ENCODE measurements at places on chromosomes 3 and 15.

GRCh38 chr3:70245746-70246525, 66.5 kb downstream of the MDFIC2 start:
- no peak for DNase-seq

DNA sequence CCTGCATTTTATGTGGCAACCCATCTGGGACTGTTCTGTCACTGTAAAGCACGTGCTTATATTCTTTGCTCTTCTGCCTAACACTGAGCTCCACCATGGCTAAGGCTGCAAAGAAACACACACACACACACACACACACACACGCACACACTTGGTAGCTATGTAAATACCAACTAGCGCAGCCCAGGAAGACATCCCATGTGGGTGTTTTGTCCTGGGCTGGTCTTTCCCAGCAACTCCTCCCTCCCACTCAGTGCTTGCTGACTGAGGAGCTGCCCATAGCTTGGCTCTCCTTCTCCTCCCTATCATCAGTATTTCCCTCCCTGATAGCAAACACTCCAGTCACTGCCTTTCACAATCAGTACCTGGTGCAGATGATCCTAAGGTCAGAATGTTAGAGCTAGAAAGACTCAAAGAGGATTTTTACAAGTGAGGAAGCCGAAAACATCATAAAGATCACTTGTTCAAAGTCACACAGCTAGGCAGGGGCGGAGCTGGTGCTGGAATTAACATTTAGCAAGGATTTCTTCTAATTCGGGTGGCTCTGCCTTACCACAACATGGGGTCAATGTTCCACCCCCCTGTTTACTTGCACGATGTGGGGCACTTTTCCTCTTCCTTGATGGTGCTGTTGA, 377.1 kb upstream of the TBL1XR1 start:
- no peak for DNase-seq

DNA sequence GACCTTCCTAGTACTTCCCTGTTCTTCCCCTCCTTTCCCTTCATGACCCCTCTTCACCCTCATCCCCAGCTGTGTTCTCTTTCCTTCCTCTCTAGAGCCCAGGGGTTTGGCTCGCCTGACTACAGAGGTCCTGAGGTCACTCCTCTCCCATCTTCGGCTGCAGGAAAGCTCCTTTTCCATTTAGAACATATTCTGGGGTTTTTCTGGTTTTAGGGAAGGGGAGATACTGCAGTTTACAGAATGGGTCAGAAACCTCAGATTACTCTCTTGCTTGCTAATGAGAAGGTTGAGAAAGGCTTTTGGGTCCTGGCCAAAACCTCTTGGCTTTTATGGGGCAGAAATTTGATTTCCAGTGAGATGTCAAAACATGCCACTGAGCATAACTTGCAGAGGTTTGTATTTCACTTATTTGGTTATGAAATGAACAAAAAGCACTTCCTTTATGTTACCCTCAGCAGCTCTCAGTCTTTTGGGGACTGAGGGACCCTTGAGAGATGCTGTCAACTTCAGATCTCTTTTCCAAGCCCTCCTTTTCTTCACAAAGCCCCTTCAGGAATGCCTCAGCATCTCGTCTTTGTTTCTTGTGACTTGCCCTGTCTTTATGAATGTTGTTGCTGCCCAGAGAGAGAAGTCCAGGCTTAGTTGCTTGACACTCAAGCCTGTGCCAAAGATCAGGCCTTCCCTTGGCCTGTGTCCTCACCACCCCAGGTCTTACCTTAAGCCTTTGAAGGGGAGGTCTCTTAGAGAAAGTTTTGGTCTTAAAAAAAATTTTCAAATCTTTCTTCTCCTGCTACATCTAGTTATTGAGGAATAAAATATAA, 121.7 kb upstream of the TPM1 start:
- no peak for DNase-seq

- DNase-seq: no peak
Measured at GRCh38 chr3:46712191-46713049, 5.2 kb downstream of the PRSS50 start.

- no peak for DNase-seq
Measured at GRCh38 chr3:69072928-69073327, 7.2 kb downstream of the UBA3 start.
